Iris pigment epithelial cell (primary cell): ENCODE measurements at places on chromosomes 4 and X.

DNA sequence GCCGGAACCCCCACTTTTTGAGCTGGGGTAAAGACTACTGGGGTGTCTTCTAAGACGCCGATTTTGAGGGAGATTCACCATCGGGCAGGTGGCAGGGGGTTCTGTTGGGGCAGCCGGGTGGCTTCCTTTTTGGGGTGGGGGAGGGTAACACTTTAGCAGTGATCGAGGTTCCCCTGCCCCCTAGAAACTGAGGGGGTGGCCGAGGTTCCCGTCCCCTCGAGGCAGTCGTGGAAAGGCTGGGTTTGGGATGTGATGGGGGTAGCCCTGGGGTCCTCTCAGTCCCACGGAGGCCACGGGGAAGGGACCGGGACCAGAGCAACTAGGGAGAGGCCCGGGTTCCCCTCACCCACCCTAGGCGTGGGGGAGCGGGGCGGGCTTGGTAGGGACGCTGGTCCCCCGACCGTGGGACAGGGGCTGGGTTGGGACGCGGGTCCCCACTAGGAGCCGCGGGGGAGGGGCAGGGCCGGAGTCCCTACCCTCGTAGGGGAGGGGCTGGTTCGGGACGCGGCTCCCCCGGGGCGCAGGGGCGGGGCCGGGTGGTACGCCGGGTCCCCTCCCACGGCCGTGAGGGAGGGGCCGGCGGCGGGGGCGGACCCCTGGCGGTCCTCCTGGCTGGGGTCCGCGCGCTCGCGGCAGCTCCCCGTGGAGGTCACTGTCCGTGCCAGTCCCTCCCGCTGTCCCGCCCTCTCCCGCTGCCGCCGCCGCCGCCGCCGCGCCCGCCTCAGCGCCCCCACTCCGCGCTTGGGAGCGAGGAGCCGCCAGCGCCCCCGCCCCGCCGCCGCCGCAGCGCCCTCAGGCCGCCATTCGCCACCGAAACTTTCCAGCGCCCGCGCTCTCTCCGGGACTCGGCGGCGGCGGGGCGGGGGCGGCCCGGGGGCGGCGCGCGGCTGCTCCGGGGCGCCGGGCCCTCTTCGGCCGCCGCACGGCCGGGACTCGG is at the start of gene TBL1X:
TSS of gene TBL1X (plus strand) at position 624 of the 937 bp plus-strand sequence. CDS start 188,529 bp downstream, outside the sequence.
- DNase-seq = peak; percentile 30

GRCh38 chr4:108940149-108940548 is 177.3 kb upstream of the ETNPPL start:
- DNase-seq = peak; percentile 15

- DNase-seq = no peak
These were observed 104.7 kb downstream of the RASL11B start for GRCh38 chr4:52966781-52967180.

DNA sequence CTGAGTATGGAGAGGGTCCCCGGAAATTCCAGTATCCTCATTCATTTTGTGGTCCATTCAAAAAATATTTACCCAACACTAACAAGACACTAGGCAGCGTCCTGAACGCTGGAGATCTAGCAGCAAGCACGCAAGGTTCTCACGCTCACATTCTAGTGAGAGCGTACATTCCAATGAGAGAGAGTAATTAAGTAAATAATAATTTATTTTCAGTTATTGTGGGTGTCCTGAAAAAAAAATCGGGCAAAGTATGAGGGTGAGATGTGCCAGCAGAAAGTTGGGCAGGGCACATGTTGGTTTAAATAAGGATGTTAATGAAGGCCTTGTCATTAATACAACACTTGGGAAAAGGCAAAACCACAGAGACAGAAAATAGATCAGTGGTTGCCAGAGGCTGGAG is 4.0 kb upstream of the TMEM156 start:
- peak; percentile 91 for DNase-seq

DNA sequence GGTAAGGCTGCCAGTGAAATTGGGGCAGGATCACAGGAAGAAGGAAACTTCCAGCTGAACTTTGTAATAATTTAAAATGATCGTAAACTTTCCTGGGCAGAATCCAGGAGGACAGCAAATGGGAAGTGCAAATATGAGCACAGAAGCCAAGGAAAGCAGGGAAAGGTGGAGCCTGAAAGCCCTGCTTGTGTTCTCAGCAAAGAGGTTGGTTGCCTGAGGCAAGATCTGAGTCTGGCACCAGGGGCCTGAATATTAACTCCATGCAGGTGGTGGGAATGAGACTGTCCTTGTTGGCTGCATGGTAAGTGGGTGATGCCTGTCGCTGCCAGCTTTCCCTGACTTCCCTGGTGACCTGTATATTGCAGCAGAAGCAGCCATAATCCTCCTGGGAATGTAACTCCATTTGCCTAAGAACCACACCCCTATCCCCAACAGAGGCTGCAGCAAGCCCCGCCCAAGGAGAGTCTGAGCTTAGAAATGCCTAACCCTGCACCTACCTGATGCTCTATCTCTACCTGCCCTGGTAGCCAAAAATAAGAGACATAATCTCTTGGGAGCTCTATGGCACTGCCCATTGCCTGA is 132.0 kb upstream of the HDX start:
- no peak for DNase-seq

DNA sequence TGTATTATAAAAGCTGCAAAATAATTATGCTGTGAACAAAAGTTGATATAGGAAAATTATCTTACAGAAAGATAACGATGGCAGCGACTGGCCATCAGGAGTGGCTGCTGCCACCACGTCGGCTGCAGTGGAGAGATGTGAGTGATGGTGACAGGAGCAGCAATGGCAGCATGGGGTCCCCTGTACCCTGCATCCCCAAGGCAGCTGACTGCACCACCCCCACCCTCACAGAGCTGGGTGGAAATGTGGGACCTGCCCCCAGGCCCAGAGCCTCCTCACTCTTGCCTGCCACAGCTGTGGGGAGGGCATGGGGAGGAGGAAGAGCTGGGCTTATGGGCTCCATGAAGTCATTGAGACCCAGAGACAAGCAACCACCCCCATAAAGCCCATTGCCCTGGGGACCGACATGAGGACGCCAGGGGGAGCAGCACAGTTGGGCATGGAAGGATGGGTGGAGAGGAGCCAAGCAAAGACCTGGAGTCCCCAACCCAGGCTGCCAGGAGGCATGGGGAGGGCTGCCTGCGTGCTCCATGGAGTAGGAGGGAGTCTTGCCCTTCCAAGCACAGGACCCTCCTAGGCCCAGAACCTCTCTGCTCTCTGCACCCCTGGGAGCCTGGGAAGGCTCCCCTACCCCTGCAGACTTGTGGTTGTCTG is 1090.5 kb downstream of the PCDH18 start:
- no peak for DNase-seq

DNA sequence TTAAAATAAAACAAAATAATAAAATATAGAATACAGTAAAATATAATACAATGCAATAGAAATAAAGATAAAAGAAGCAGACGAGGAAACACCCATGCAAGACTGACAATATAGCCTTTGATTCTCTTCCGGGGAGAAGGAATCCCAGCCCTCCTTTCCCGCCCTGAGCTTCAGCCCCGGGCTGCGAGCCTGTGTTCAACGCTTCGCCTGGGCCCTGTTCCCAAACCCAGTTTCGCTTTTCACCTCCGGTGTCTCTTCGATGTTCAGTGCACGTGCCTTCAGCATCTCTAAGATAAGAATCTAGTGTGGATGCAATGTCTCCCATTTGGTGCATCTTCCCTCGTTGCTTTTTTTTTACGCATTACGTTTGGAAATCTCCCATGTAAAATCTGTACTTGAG is 38.4 kb upstream of the ARSD start:
- DNase-seq = no peak

- peak; percentile 21 for DNase-seq
These were observed 1.7 kb upstream of the PPP2R2C start for GRCh38 chr4:6474053-6474568.

DNA sequence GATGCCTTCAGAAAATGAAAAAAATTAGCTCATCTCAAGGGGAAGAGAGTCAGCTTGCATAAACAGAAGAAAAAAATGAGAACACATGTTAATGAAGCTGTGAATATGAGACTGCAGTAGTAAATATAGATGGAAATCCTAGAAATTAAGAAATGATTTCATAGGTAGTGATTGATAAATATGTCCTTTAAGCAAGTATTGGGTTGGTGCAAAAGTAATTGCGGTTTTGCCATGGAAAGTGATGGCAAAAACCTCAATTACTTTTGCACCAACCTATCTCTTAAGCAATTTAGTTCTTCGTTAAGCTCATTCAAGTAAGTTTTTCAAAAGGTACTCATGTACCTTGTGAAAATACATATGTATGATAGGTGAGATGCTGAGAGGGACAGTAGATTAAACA is 400.9 kb downstream of the SH2D1A start:
- DNase-seq = no peak

DNA sequence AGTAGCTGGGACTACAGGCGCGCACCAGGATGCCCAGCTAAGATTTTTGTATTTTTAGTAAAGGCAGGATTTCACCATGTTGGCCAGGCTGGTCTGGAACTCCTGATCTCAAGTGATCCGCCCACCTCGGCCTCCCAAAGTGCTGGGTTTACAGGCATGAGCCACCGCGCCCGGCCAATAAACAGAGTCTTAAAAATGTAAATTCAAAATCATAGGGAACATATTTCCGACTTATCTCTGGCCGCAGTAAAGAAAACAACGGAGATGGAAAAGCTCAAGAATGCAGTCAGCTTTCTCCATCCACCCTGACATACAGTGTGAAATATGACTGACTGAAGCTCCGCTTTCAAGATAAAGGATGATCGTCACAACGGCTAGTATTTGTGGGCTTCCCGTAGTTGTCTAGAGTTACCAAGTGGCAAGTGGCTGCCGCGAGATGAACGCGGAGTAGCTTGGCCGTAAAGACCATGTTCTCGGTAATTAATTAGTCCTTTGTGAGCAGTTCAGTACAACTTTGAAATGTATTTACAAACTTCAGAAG is 495.1 kb upstream of the FAT1 start:
- no peak for DNase-seq

DNA sequence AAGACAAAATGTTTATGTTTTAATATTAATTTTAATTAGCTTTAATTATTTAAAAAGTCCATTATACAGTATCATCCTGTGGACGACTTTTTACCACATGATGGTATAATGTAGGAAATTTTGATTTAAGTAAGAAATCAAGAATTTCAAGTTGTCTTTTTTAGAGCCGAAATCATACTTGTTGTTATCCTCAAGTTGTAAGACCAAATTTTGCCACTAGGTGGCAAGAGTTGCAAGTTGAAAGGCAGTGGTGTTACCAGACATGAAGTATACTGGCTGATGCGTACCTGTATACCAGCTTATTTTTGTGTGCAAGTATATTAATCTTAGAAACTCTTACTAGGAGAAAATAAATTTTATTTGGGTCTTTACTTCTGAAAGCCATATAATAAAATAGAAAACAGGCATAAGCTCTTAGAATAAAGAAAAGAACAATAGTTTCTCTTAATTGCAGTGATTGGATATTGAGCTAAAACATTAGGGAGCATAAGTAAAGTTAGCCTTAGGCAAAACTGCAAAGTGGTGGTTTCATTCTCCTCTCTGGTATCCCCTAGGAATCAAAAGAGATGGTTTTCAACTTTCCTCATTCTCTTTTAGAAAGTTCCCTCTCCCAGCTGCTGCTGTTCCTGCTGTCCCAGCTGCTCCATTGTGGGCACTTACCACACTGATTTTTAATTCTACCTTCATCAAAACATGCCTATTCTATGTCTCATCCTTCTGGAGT is 118.0 kb upstream of the WDFY3 start:
- DNase-seq = peak; percentile 83

DNA sequence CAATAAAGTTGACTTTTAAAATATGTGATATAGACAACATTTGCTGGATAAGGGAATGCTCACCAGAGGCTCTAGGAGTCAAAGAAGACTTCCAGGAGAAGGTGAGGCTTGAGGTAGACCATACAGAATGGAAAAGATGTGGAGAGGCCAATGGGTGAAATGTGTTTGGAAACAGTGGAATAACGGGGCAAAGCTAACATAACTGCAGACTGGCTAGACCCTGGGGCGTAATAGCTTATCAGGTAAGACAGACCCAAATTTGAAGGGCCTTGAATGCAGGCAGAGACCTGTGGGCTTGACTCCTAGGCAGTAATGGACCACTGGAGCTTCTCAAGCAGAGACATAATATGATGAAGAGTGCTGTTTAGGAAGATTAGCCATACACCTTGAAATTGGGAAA is 25.4 kb downstream of the GPC3 start:
- no peak for DNase-seq

DNA sequence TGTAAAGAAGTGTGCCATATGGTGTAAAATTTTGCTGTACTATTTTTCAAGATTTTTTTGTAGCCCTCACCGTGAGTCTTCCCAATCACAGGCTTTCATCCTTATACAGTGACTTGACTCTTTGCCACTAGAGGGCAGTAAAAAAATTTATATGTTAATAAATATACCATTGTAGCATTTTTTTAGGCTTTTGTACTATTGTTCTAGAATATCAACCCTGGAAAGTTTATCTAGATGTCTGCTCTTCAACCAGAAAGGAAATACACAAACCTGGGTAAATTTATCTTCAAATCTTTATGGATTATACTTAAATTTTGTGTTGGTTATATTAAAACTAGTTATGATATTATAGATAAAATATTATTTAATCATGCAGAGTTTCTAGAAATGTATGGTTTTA is 235.3 kb downstream of the TENM3 start:
- peak; percentile 42 for DNase-seq

- DNase-seq = peak; percentile 17
These were observed 243.4 kb upstream of the GK2 start for GRCh38 chr4:79651456-79651855.

DNA sequence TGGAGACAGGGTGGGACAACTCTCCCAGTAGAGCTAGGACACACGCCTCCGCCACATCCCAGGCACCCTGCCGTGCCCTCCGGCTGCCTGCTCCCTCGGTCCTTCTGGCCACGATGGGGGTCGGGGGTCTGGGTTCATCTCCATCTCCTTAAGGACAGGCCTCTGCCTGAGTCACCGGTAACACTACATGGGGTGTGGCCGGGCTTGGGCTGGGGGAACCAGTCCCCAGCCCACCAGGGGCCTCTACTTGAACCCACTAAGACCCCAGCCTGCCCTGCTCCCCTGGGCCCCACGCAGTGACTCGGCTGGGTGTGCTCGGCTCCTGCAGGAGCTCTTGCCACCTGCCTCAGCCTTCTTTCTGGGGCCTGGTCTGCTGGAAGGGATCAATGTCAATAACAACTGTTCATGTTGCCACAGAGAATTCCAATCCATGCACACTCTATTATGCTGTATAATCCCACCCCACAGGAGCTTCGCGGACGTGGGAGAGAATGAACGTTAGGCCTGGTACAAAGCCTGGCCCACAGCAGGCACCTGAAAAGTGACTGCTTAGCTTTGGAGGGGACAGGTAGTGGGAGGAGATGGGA is 177.7 kb upstream of the PSAPL1 start:
- no peak for DNase-seq

- no peak for DNase-seq
These were observed 110.8 kb upstream of the FAM9B start for GRCh38 chrX:9144701-9145241.

DNA sequence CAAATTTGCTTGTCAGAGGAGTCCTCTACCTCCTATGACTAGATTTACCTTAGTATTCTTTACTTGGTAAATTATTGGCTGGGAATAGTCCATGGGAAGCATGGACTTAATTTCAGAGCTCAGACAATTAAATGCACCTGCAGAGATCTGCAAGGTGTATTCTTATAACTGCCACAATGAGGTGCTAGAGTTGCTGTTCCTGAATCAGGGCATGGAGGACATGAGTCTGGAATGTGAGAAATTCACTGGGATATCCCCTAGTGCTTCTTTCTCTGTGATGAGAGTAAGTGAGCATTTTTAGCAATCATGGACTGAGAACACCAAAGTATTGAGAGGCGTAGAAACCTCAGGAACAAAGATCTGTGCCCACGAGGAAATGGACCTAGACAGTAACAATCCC is 32.9 kb upstream of the GRID2 start:
- no peak for DNase-seq
